ENCODE measurements at places on chromosomes 16 and 17.

DNA sequence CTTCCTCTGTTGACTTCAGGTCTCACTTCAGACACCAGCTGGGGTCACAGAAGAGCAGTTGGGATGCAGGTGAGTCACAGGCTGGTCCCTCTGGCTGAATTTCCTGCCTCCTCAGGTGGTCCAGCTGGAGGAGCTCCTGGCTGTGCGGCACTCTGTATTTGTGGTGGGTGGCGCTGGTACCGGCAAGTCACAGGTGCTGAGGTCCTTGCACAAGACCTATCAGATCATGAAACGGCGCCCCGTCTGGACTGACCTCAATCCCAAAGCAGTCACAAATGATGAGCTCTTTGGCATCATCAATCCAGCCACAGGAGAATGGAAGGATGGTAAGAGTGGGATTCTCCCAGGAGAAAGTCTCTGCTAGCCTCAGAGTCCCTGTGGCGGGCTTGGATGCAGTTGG, 149.2 kb downstream of the DNAH9 start:
- DNase-seq, result no peak

- no peak for DNase-seq
Observed at GRCh38 chr17:39981207-39981741, 667 bp downstream of the PSMD3 start.

DNA sequence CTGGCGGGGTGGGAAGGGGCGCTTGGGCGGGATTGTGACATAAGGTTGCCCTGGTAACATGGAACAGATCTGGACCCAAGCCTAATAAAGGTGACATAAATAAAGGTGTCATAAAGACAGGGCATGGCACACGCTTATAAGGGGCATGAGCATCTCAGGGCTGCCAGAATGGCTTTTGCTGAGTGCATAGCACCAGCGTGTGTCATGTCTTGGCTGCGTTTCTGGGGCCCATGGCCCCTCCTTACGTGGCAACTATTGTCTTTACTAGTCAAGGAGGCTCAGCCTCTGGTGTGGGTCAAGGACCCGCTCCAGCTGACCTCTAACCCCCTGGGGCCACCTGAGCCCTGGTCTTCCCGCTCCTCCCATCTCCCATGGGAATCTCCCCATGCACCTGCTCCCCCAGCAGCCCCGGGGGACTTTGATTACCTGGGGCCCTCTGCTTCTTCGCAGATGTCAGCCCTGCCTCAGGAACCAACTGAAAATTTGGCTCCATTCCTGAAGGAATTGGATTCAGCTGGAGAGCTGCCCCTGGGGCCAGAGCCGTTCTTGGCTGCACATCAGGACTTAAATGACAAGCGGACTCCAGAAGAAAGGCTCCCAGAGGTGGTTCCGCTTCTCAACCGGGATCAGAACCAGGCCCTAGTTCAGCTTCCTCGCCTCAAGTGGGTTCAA, 13.9 kb downstream of the LRRC37B start:
- no peak for DNase-seq

GRCh38 chr17:66981983-66982508, 17.5 kb downstream of the CACNG4 start:
- DNase-seq, result no peak

All from body of pancreas (tissue), 4 donors.